Placental epithelial cell (primary cell): ENCODE measurements at places on chromosomes 1 and 21. TPM values are rescaled to one million over a fixed set of nuclear protein-coding genes. Genes with fewer than 3 reads are reported as not detected.

The RTCA gene
- total RNA-seq: 39.7 and 41.8 TPM in 2 replicates

The DNAI4 gene
- 4.0 and 12.2 TPM in 2 replicates for total RNA-seq

The C1orf167 gene
- total RNA-seq: 0.39 TPM in 1 of 2 replicates, not detected in the other

The RGSL1 gene
- total RNA-seq: not detected in 2 replicates

The KDF1 gene
- 16.1 and 23.2 TPM in 2 replicates for total RNA-seq

The SLC37A1 gene
- 16.9 and 45.5 TPM in 2 replicates for total RNA-seq

The TSTD1 gene
- total RNA-seq: 57.7 and 112 TPM in 2 replicates

The NVL gene
- 29.7 and 31.8 TPM in 2 replicates for total RNA-seq

The BCL2L15 gene
- 0.11 and 0.39 TPM in 2 replicates for total RNA-seq

The LAMC2 gene
- 642 and 1,917 TPM in 2 replicates for total RNA-seq

The PCSK9 gene
- total RNA-seq: under 0.01 and 3.5 TPM in 2 replicates

The RCSD1 gene
- not detected in 2 replicates for total RNA-seq

The SUSD4 gene
- not detected in 2 replicates for total RNA-seq

The IQGAP3 gene
- 4.3 and 18.7 TPM in 2 replicates for total RNA-seq

The KLF18 gene
- total RNA-seq: not detected in 2 replicates

The CNR2 gene
- not detected in 2 replicates for total RNA-seq

The C21orf91 gene
- total RNA-seq: 14.7 and 18.5 TPM in 2 replicates

The KMO gene
- under 0.01 and 0.11 TPM in 2 replicates for total RNA-seq

The TSPAN2 gene
- total RNA-seq: under 0.01 and 0.22 TPM in 2 replicates

The OR2T33 gene
- total RNA-seq: under 0.01 and 0.54 TPM in 2 replicates

The AJAP1 gene
- under 0.01 and 0.39 TPM in 2 replicates for total RNA-seq

The SYTL1 gene
- 165 and 225 TPM in 2 replicates for total RNA-seq

The CELA2A gene
- not detected in 2 replicates for total RNA-seq

The COL8A2 gene
- total RNA-seq: under 0.01 and 0.11 TPM in 2 replicates

The RNF115 gene
- 10.5 and 11.8 TPM in 2 replicates for total RNA-seq

The OR2T27 gene
- total RNA-seq: not detected in 2 replicates

The TMEM82 gene
- not detected in 2 replicates for total RNA-seq

The NIT1 gene
- total RNA-seq: 34.2 and 36.9 TPM in 2 replicates

The CYP4X1 gene
- total RNA-seq: 0.43 TPM in 1 of 2 replicates, not detected in the other

The CLCA2 gene
- 1.8 and 2.0 TPM in 2 replicates for total RNA-seq

The TOMM20 gene
- 64.4 and 75.0 TPM in 2 replicates for total RNA-seq

The B3GALT2 gene
- under 0.01 and 0.33 TPM in 2 replicates for total RNA-seq

The SOAT1 gene
- total RNA-seq: 9.0 and 21.8 TPM in 2 replicates

The NBPF9 gene
- total RNA-seq: 10.4 and 12.6 TPM in 2 replicates

The ARTN gene
- total RNA-seq: not detected in 2 replicates

The ARHGEF19 gene
- 20.4 and 29.4 TPM in 2 replicates for total RNA-seq

The LCE1A gene
- total RNA-seq: not detected in 2 replicates

The CYP4Z1 gene
- total RNA-seq: not detected in 2 replicates

The DDR2 gene
- total RNA-seq: 21.5 and 27.5 TPM in 2 replicates

The FAM72D gene
- 0.79 and 0.98 TPM in 2 replicates for total RNA-seq

The RAB42 gene
- 1.6 and 2.4 TPM in 2 replicates for total RNA-seq

The CD34 gene
- total RNA-seq: not detected in 2 replicates

The FTCD gene
- 0.39 and 0.65 TPM in 2 replicates for total RNA-seq

The LAD1 gene
- 22.8 and 33.3 TPM in 2 replicates for total RNA-seq

The ACBD6 gene
- 38.1 and 40.7 TPM in 2 replicates for total RNA-seq

The GJA9 gene
- 0.11 TPM in 1 of 2 replicates, not detected in the other for total RNA-seq
